Epithelial cell of prostate (primary cell): ENCODE measurements at places on chromosomes 2 and 18.

DNA sequence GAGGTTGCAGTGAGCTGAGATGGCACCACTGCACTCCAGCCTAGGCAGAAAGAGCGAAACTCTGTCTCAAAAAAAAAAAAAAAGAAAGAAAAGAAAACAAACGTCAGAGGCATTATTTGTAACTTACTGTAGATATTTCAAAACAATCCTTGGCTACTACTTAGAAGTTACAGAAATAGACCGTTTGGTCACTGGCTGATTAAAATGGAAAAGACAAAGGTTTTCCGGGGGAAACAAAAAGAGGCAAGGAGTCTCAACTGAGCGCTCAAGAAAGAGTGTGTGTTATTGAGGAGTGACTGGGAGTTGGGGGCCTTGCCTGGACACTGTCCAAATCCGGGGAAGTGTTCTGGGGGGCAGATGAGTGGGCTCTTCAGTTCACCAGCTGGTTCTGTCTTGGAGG is 47.6 kb downstream of the TEX44 start:
- no peak for DNase-seq

GRCh38 chr2:16349811-16350210 is 315.8 kb downstream of the CYRIA start:
- no peak for DNase-seq

DNA sequence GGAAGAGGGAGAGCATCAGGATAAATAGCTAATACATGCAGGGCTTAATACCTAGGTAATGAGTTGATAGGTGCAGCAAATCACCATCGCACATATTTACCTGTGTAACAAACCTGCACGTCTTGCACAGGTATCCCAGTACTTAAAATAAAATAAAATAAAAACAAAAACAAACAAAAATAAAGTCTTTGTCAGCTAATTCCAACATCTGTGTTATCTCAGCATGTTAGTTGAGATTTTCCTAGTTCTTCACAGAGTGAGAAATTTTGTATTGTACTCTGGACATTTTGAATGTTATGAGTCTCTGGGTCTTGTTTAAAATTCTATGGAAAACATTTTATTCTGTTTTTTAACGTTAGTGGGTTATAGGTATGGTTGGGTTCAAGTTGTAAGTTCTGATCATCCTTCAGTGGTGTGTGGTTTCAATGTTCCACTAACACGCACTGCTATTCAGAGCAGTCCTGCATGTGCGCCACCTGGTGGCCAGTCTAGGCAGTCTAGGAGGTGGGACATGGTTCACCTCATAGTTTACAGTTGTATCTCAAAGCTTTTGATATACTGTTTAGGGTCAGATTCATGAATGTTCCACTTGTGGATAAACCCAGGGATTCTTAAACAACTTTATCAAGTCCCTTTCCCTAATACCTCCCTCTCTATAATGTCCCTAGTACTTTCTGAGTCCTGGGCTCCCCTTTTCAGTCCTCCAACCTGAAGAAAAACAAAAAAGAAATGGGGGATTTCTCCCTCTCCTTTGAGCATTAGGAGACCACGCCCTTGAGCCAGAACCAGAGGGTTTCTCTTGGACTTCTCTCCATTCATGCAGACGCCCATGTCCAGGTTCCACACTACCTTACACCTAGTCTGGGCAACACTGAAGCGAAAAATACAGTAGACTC is 213.4 kb upstream of the GATA6 start:
- no peak for DNase-seq

GRCh38 chr18:27600245-27600644 is 415.1 kb upstream of the CHST9 start:
- no peak for DNase-seq

GRCh38 chr2:44778221-44778654 is 163.3 kb upstream of the SIX3 start:
- DNase-seq, result no peak

DNA sequence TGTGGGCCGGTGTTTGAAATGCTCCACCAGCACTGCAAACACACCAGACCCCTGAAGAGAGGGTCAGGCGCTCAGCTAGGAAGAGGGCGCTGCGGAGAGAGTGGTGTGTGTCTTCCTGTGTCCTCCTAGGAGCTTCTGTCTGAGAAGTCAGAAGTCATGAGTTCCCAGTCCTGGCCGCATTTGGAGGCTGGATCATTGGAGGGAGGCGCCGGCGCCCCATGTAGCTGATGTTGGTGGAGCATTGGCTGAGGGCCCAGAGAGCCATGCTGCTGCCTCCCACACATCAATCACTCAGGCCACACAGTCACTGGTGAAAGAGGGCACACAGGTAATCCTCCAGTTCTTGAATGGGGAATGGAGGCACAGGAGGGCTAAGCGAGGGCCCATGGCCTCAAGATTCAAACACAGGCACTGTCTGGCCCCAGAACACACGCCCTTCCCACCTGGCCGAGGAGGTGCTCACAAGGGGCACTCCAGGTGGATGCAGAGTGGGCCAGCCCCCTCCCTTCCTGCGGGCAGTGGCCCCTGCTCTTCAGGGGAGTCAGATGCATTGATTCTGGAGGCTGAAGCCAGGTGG is 66.3 kb downstream of the RRM2 start:
- no peak for DNase-seq

GRCh38 chr2:3354986-3355385 is 22.6 kb downstream of the EIPR1 start:
- no peak for DNase-seq

- DNase-seq, result no peak
These were observed 1487.0 kb downstream of the LRP1B start for GRCh38 chr2:140643761-140644187.

GRCh38 chr2:215361211-215361875 is 49.5 kb downstream of the ATIC start:
- DNase-seq, result no peak

DNA sequence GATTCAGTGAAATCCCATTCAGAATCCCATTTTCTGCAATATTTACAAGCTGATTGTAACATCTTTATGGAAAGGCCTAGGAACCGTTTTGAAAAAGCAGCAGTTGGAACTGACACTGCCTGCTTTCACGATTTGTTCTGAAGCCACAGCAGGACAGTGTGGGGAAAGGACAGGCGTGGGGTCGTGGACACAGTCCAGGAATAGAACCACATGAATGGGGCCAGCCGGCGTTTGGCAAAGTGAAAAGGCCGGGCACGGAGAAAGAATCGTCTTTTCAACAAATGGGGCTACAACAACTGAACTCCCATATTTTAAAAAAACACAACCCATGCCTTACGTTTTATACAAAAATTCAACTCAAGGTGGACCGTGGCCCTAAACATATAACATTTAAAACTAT is 69.8 kb downstream of the SLC66A2 start:
- DNase-seq, result no peak

- DNase-seq, result no peak
These were observed 164.0 kb downstream of the MBD2 start for GRCh38 chr18:54060343-54061005.

DNA sequence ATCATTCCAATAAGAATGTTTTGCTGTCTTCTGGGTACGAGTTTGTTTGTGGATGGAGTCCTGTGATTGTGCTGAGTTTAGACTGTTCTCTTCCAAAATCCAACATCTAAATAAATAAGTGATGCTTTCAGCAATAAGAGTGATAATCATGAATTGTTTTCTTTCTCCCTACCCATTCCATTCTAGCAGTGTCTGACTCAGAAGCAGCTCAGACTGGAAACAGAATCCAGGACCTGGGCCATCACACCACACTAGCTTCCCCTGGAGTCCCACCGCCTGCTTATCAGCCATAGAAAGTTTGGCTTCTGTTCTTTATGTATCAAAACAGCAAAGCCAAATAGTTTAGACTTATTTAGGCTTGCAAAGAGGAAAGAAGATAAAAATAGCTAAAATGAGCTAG is 76.4 kb upstream of the CNGA3 start:
- no peak for DNase-seq

DNA sequence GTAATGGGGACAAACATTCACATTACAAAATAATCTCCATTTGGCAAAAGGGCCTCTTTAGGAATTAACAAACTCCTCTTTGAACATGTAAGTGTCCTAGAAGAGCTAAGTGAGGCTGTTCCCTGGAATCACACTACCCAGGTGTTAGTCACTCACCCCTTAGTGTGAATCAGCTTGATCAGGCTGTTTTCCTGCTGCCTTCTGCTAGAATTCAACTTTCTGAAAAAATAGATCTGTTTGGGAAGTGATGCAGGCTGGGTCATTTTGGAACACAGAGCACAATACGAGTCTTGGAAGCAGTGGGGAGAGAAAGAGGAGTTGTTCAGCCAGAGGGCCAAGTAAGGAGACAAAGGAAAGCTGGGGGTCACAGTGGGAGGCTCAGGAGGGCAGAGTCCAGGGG is 40.0 kb downstream of the TTC32 start:
- no peak for DNase-seq

GRCh38 chr18:79867666-79868065 is 69.9 kb downstream of the KCNG2 start:
- DNase-seq, result no peak

- DNase-seq, result no peak
These were observed 3.0 kb downstream of the ARMC9 start for GRCh38 chr2:231201475-231201814.

DNA sequence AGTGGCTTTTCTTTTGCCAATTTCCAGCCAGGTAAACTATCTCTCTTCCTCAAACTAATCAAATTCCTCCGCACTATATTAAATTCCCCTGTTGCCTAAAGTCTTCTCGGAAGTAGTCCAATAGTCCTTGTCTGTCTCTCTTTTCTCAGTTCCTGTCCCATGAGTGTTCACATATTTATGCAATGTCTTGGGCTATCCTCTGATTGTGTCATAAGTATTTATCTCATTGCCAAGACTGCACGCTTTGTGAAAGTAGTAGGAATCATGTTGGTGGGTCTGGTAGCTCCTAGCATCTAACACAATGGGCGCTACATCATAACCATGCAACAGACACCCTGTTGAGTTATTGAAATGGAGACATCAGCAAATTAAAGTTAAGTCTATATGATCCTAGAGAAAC is 59.9 kb upstream of the POU3F3 start:
- DNase-seq, result no peak

- DNase-seq, result no peak
These were observed 1231.6 kb upstream of the GYPC start for GRCh38 chr2:125424266-125424785.

DNA sequence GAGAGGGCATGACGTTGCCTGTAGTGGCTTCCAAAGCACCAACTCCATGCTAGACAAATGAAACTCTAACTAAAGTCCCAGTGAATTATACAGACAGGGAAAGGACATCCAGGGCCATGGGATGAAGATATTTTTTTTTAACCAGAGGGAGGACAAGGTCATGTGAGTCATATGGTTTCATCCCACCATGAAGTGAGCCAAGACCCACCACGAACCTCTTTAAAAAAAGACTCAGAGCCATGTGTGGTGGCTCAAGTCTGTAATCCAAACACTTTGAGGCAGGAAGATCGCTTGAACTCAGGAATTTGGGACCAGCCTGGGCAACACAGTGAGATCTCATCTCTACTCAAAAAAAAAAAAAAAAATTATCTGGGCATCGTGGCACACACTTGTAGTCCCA is 115.2 kb downstream of the LIPG start:
- DNase-seq, result no peak

DNA sequence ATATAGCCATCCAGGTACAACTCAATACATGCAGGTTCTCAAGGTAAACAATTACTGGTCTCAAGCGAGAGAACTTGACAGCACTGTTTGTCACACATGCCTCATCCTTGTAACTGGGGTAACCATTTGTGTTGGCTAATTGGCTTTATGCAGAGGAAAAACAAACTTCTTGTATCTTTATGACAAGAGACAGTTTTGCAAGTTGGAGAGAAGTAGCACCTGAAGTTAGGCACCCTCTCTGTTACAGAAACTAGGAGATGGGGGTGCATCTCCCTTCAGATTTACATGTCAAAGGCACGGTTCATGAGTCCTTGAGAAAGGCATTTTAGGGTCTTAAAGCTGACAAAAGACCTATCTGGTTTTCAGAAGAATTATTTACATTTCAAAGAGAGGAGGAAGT is 241.7 kb downstream of the CD226 start:
- no peak for DNase-seq
